ENCODE measurements at places on chromosomes 4 and X.

DNA sequence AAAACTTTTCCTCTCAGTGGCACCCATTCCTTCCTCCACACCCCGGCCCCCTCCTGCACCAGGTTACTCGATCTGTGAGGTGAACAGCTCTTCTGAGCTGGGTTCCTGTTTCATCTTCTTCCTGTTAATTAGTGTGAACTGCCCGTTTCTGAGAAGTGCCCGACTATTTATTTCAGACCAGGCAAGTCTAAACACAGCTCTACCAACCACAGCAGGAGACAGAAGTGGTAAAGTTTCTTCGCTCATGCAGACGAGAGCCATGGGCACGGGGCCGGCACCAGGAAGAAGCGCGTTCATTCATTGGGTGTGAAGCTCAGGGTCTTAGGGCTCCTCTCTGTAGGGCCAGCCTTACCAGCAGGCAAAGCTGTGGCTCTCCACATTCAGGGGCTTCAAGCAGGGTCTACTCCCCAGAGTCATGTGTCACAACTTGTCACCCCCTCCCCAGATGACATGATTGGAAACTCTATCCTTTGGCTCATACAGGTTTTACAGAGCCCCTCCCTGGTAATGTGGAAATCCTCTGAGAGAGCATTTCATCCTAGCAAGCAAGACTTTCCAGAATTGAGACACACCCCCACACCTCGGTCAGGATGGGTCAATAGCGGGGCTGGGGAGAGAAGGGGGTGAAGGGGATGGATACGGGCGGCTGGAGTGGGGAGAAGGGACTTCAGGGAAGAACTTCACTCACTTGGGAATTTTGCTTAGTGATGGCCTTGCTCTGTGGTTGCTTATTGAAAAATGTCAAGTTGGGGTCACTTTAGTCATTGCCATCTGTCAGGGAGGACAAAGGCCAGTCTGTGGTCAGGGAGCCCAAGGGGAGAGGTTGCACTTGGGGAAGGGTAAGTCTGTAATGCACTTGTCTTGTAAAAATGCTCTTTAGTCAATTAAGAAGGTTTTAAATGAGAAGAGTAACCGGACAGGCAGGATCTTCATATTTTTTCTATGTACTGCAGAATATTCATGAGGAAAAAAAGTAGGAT lies 121.6 kb upstream of the TRIM2 start:
- no peak for DNase-seq

GRCh38 chr4:125538670-125539069 lies 223.9 kb downstream of the FAT4 start:
- DNase-seq = no peak

DNA sequence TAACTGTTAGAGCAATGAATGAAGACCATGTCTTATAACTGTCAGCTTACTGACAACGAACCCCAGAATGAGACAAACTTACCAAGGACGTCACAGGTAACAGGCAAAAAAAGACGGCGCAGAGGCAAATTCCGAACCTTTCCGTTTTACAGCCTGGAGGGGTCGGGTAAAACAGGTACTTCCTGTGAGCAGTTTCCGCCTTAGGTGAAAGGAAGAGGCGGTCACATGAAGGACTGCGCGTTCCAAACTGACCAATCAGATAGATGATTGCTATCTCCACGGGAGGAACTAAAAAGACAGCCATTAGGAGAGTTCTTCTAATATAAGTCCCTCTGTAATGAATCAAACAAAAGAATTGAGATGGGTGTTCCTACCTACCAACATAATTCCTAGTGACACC lies at the start of gene COX7B2:
TSS of gene COX7B2 (minus strand) at position 168 of the 400 bp plus-strand sequence. CDS start 174,053 bp downstream, outside the sequence.
- no peak for DNase-seq

- DNase-seq = no peak
These were observed 75.2 kb downstream of the FAM53A start for GRCh38 chr4:1608821-1609500.

GRCh38 chr4:130080872-130081451 lies 985.0 kb downstream of the C4orf33 start:
- DNase-seq = no peak

DNA sequence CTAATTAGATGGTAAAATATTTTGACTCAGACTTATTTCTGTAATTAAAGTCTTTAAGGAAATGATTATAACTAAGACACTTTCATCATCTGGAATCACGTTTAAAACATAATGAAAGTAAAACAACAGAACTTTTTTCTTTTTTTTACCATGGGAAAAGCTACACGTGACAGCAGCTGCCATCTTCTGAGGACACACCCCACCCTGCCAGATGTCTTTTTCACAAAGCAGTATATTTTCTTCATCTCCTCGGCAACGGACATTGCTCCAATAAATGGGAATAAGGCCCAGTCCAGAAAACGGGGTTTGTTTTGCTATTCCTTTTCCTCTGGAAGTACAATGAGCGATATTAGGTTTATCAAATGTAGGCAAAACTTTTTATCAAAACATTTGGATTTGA lies 17.5 kb downstream of the PRSS12 start:
- DNase-seq = no peak

- DNase-seq = no peak
These were observed 92.2 kb upstream of the MAML3 start for GRCh38 chr4:140246216-140246615.

GRCh38 chr4:38202242-38202641 lies 242.0 kb downstream of the PTTG2 start:
- DNase-seq = no peak

DNA sequence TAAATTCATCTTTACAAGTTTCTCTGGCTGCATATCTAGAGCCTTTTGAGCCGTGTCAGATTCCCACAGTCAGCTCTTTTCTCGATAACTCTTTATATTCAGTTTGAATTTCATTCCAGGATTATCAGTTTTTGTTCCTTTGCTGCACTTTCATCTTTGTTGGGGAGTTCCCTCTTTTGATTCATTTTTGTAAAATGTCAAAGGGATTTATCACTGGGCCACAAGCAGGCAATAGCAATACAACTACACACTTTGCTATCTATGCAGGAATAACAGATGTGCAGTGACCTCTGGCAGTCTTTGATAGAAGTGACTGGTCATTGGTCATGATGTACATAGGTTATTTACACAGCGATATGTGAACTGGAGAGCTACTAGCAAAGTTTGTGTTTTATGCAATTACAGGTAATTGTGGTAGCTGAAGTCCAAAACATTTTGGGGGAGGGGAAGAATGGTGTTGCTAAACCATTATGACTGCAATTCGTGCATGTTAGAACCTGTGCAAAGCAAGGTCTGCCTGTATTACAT lies 43.8 kb downstream of the HPGDS start:
- DNase-seq = no peak

DNA sequence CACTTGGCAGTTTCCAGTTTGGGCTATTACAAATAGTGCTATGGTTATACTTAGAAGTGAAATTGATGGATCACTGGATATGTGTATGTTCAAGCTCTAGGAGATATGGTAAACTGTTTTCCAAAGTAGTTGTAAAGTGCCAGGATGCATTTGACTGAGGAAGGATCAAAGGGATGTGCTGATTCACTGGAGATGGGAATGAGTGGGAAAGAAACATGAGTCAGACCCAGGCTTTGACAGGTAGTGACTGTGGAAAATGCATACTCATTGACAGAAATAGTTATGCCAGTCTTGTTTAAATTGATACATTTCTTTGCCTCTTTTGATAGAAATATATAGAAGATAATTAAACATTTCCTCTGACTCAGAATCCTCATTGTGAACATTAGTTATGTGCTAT lies 77.9 kb downstream of the CEP135 start:
- DNase-seq = no peak

GRCh38 chr4:88419874-88420273 lies 37.0 kb upstream of the HERC5 start:
- no peak for DNase-seq

DNA sequence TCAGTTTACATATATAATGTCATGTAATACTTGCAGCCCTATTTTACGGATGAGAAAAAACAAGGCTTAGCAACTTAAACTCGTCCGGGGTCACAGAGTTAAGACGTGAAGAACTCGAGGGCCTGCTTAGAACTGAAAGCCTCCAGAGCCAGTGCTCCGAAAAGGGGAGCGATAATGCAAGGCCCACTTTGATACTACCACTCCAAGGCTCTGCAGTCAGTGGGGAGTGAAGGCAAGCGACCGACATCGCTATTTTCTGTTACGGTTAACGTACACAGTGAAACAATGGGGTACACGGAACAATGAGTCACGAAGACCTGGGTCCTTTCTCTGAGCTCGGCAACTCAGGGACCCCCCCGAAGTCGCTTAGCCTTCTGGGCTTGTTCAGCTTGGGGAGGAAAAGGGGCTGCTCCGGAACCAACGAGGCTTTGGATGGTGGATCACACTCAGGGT lies 965 bp downstream of the PPA2 start:
- no peak for DNase-seq

DNA sequence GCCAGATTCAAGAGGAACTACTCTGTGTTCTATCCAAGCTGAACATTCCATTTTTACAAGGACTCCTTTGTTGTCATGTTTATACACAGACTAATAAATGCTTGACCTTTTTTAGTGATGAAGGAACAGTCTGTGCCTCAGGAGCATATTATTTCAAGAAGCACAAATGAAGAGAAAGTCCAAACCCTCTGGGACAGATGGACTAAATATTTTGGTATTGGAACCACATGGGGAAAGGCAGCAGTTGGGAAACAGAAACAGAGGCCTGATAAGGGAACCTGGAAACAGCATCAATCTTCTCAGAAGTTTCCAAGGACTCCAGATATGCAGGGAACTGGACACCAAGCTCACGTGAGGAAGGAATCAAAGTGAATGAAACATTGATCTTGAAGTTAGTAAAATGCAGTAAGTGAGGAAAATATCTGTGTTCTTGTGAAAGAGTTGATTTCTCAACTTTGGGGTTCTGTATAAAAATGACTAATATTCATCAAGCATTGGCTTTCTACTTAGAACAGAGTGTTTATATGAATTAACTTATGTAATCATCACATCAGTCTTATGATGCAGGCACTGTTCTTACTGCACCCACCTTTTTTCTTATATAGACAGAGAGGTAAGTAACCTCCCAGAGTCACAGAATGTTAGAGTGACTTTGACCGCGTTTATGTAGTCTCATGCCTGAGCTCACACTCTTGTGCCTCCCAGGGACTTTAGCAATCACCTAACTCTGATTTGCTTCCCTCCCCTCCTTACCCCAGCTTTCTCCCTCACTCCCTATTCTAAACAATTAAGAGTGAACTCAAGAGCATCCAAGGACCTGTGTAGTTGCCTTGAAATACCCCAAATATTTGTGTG lies 148.9 kb upstream of the JADE1 start:
- no peak for DNase-seq

GRCh38 chr4:81743731-81744435 lies 272.2 kb upstream of the RASGEF1B start:
- no peak for DNase-seq

DNA sequence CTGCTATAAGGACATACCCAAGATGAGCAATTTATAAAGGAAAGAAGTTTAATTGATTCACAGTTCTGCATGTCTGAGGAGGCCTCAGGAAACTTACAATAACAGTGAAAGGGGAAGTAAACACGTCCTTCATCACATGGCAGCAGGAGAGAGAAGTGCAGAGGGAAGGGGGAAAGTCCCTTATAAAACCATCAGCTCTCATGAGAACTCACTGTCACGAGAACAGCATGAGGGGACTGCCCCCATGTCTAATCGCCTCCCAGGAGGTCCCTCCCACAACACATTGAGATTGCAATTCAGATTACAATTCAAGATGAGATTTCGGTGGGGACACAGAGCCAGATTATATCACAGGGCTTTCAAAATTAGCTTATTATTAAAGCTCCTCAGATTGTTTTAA lies 209.5 kb upstream of the PPP3CA start:
- DNase-seq = no peak

GRCh38 chrX:13013363-13014110 lies 30.9 kb downstream of the FAM9C start:
- DNase-seq = no peak

GRCh38 chr4:102441978-102442911 lies 58.9 kb upstream of the NFKB1 start:
- DNase-seq = no peak

DNA sequence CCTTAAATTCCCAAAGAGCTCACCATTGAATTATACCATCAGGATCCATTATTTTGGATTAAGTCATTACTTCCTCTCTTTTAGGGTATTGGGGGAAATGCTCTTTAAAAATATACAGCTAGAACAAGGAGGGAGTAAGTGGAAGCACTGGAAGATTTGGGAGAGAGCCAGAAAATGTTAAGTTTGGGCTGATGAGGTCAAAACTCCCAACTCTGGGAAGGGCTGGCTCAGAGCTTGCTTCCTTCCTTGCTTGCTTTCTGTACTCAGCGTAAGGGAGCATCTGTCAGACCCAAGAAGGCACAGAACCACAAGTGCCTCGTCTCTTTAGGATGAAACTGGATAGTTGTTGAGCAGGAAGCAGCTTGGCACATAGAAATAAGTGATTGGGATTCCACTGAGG lies 138.2 kb downstream of the GUCY2F start:
- no peak for DNase-seq

GRCh38 chr4:74692972-74693371 lies 101.4 kb downstream of the BTC start:
- DNase-seq = no peak

DNA sequence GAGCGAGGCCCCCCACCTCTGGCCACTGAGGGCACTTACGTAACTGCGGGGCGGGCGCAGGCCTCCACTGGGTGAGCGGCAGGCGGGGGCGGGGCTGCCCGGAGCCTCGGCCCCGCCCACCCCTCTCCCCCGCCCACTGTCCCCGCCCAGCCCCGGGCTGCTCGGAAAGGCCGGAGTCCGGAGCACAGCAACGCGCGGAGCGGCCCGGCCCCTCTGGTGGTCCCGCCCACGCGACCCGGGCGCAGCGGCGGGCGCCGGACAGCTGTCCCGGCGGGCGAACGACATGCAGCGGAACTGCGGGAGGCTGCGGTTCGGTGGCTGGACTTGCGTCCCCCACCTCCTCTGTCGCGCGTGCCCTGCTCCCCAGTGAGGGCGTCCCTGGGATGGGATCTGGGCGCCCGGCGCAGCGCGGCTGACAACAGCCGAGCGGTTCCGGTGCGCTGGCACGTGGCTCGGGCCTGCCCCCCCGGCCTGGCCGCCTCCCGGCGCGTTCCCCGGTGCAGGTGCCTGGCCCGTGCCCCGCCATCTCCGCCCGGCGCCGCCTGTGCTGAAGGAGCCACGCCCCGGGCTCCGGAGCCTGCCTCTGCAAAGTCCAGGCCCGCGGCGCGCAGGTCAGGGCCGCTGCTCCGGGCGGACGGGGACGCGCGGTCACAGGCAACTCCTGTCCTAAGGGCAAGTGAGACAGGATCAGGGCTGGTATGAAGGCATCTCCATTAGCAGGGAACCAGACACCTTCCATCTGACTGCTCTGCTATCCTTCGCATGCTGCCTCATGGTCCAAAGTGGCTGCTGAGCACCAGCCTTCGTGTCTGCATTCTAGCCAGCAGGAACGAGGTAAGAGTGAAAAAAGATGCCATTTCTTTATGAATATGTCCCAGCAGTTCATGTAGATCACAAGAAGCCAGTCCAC lies 21.8 kb upstream of the JAKMIP1 start:
- no peak for DNase-seq
